ENCODE measurements at places on chromosomes 3 and 15.

DNA sequence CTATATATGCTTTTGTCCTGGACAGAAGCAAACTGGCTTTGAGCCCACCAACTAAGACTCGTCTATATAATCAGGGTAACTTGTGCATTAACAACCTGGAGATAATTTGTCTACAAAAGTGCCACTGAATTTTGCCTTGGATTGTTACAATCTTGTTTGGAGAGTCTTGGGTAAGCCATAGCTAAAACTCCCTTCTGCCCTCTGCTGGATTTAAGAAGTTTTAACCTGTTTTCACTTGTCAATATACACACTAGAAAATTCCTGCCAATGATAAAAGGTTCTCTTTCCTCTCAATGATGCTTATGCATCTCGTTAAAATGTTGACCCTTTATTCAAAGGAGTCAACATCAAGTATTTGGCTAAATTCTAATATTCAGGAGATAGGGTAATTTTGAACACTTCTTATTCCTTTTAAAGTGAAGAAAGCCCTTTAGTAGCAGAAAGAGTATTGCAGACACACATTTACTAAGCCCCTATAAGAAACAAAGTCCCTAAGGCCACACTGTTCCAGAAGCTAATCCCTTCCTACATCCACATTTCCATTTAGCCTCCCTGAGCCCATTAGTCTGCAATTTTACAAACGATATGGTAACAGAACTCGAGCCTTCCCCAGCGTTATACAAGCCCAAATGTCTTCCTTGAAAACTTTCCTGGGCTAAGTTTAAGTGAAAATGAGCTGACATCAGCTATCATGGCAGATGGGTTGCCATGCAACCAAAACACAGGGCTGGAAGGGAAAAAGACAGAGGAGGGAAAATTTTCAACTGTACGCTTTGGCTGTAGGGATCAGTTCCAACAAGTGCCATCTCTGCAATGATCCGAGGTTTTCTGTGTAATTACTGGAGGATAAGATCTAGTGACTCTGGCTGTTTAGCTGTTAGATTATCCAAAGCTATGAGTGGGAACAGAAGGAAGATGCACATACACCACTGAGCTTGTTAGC, 75.9 kb upstream of the FGF12 start:
- no peak for DNase-seq

DNA sequence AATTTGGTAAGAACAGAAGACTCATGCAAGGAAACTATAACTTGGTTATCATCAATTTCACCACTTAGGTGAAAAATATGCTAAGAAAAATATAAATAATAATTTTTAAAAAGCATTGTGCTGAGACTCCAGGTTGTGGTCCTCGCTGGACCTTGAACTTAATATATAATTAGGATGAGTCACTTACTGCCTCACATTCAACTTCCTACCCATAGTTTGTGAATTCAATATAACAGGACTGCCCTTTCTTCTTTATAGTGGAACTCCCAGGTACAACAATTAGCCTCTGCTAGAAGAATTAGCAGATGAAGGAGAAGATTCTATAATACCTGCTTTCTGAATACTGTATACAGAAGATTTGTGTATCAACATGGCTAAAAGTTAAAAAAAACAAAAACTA, 149.1 kb upstream of the SPRED1 start:
- DNase-seq: no peak

DNA sequence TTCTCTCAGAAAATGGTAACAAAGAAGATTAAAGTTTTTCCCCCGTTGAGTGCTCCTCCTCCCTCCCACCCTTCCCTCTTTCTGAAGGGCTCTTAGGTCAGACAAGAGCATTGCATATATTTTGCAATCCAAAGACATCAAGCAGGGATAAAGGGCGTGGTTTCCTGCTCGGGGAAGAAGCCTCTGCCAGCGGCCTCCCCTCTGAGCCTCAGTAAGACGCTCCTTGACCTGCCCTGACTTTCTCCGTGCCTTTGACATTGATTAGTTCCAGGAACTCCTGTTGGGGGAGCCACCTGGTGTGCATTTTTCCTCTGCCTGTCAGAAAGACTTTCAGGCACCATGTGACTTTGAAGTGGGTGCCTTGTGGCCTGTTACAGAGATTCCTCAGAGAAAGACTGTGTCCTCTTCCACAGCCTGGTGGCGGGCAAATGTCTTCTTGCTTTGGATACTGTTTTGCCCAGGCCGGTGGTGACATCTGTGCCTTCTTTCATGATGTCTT, 87.2 kb upstream of the TBL1XR1 start:
- DNase-seq: peak; percentile 27

DNA sequence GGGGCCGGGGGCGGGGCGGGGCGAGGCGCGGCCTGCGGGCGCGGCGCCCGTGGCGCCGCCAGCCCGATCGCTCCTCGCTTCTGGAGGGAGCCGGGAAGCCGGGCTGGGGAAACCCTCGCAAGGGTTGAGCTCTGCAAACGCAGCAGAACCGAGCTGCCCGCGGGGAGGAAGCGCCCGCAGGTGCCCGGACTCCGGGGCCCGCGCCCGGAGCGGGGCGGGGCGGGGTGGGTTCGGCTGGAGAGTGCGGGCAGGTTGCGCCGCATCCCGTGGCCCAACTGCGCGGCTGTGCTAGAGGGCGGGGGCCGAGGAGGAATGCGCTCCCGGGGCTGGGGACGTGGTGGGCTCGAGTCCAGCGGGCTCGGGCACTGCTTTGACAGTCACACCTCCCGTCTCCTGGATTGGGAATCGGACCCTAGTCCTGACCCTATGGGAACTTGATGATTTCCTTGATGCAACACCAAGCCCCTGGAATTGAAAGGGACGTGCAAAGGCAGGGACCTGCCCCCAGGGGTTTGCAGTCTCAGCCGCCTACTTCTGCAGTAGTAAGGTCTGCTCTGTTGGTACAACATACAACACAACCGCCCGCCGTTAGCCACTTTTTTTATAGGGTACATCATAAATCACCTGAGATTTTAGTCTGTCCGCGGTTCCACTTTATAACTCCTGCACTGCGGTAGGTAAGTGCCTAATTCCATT, 34.3 kb downstream of the ZBTB38 start:
- DNase-seq: no peak

GRCh38 chr15:81887912-81888311, 157.9 kb downstream of the MEX3B start:
- DNase-seq: peak; percentile 67

- no peak for DNase-seq
Measured at GRCh38 chr3:48403533-48404439, 26.1 kb downstream of the PLXNB1 start.

DNA sequence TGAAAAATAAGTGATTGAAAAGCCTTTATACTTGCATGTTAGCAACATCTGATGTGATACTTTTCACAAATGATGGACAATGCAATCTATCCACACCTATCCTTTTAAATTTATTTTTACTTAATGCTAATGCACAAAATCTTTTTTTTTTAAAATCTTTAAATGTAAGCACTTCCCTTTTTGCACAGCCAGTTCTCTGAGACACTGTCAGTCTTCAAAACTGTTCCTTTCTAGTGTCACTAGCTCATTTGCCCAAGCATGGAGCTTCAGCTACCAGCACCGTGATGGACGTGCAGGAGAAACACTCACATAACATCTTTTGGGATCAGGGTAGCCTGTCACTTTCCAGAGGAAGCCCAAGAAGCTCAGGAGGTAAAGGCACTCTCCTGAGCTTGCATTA, 50.1 kb downstream of the NR1D2 start:
- DNase-seq: no peak

- no peak for DNase-seq
Measured at GRCh38 chr3:164752812-164753211, 325.5 kb downstream of the SI start.

GRCh38 chr15:39079296-39079847, 501.5 kb upstream of the THBS1 start:
- DNase-seq: peak; percentile 97

DNA sequence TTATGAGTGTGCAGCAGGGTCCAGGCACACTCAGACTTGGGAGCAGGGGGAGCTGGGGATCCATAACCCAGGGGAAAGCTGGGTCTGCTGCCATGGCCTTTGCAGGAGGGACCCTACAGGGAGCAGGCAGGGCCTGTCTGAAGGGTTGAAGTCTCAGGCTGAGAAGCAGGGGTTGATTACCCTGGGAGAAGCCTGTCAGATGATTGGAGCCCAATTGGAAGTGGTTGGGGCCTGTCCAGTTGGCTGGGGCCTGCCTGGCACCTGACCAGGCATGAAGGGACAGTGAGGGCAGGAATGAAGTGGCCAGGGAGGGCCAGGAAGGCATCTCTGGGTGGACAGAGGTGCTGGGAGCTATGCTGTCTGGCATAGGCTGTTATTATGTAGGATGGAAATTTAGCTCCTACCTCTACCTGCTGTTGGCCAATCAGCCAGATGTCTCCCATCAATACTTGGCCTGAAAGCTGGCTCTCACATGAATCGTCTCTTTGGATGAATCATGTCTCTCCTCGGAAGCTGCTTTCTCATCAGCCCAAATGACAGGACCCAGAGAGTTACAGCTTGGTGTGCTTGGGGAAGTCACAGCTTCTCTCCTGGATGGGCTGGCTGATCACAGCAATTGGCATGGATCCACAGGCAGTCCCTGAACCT, 27.4 kb upstream of the SLCO2A1 start:
- DNase-seq: no peak

- no peak for DNase-seq
Measured at GRCh38 chr15:44028349-44028748, 166.7 kb downstream of the FRMD5 start.

- DNase-seq: no peak
Measured at GRCh38 chr3:27713078-27713423, 9.1 kb downstream of the EOMES start.

DNA sequence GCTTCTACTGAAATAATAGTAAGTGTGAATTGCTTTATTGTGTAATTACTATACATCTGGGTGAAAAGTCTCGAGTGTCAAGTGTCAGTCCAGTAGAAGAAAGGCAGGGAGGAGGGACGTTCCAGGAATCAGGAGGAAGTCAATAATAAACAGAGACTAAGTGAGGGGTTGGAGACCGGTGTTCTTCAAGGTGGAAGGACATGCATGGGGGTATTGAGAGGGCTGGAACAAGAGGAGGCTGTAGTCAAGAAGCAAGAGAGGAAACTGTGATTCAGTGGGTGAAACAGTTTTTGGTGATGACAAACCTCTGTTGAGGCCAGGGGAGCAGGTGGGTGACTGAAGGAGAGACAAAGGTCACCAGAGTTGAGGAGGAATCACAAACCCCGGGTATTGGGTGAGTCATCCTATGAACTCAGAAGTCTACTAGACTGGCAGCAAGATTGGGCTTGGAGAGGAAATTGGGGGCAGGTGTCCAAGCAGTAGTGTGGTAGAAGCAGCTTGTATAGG, 11.6 kb upstream of the SCAMP5 start:
- DNase-seq: no peak

DNA sequence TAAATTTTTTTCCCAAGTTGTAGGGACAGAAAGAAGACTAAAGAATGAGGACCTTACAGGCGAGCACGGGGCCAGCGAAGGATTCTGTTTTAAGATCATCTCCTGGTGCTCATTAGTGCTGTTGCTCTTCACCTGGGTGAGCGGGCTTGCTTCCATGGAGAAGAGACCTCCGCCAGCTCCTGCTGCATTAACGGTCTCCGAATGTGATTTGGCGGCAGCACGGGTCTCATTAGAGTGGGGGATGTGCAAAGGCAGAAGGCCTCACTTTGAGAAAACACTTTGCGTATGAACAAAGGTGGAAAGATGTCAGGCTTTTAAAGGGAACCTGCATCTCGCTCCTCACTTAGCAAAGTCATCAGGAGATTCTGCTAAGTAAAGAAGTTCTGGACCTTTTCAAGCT, 753.4 kb upstream of the CFAP20DC start:
- no peak for DNase-seq

DNA sequence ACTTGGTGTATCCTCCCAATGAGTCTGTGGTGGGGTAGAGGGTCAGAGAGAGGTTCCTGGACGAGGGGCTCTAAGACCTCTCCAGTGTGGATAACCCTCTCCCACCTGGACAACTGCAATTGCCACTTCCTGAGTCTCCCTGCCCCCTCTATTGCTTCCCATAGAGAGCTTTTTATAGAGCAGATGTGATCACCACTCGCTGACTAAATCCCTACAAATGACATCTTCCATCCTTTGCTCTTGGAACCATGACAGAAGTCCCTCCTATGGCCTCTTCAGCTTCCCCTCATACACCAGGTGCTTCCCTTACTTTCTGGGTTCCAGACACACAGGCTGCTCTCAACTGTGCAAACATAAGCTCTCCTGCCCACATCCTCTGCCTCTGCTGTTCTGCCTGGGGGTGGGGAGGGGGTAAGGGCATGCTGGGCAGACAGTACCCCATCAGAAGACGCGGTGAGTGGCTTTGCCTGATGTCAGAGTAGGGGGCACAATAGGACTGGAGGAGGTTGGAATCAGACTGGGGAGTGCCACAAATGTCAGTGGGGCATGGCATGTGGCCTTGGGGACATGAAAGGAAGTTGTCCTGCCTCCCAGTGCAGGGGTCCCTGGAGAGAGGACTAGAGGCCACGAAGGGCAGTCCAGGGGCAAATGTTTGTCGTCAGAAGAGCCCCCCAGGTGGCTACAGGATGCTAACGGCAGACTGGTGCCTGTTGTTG, 15.2 kb downstream of the ITIH3 start:
- no peak for DNase-seq
